Hematopoietic multipotent progenitor cell treated with erythropoietin and hydrocortisone succinate and interleukin-3 and kit ligand, for 8 days (in vitro differentiated cells): ENCODE measurements at places on chromosomes 12 and 14.

GRCh38 chr12:84542289-84542688 is 370.3 kb downstream of the SLC6A15 start:
- DNase-seq, result no peak

- no peak for DNase-seq
Measured at GRCh38 chr12:89672589-89672979, 36.1 kb downstream of the ATP2B1 start.

DNA sequence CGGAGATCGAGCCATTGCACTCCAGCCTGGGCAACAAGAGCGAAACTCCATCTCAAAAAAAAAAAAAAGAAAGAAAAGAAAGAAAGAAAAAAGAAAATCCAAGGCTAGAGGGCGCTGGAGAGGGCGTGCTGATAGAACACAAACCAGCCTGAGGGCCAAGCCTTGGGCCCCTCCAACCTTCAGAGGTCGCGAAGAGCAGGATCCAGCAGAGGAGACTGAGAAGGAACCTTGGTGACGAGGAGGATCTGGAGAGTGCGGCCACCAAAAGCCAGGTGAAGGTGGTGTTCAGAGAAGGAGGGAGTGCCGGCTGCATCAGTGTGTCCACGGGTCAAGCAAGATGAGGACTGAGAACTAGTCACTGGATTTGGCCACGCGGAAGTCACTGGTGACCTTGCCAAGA is 4.1 kb upstream of the DYNC1H1 start:
- DNase-seq, result peak; percentile 63

DNA sequence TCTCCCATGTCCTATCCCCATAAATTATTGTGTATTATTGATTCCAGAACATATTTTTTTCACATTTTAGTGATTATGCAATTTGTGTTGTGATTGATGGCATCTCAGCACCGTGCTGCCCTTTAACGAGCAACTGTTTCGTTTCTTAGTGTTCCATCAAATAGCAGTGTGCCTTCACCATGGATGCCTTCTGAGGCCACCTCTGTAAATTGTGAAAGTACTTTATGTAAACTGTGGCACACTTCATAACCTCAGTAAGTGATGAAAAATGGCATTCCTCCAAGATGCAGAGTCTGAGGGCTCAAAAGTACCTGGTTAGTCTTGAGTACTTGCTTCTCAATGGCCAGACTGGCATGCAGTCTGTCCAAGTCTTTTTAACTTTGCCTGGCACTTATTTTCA is 8.2 kb downstream of the CHST11 start:
- no peak for DNase-seq

GRCh38 chr14:54211551-54212308 is 185.1 kb upstream of the CDKN3 start:
- DNase-seq, result no peak

DNA sequence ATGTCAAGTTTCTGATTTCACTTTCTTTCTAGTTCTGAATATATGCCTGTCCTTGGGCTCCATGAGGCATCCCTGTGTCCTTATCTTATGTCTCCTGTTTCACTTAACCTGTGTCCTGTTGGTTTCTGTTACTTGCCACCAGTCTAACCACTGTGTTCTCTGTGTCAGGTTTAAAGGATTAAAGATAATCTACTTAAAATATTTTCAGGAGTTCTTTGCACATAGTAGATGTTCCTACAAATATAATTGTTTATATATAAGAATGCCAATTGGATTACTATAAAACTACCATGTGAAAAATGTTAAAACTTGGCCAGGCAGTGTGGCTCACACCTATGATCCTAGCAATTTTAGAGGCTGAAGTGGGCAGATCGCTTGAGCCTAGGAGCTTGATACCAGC is 406.4 kb downstream of the CCER1 start:
- no peak for DNase-seq

DNA sequence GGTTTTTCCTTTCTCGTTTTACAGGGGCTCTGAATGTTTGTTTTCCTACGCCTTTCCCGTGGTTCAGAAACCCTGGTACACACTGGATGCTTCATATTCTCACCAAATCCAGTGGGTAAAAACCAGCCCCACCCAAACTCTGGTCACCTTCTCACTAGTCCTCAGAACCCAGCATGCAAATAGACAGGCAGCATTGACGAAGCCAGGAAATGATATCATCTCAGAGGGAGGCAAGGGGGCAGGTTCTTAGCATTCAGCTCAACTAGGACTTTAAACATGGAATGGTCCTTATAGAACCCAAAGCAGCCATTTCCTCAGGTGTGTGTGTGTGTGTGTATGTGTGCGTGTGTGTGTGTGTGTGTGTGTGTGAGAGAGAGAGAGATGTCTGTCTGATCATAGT is 142.0 kb downstream of the KCNK10 start:
- DNase-seq, result no peak

- no peak for DNase-seq
Measured at GRCh38 chr12:106296179-106296877, 6.2 kb upstream of the TCP11L2 start.

DNA sequence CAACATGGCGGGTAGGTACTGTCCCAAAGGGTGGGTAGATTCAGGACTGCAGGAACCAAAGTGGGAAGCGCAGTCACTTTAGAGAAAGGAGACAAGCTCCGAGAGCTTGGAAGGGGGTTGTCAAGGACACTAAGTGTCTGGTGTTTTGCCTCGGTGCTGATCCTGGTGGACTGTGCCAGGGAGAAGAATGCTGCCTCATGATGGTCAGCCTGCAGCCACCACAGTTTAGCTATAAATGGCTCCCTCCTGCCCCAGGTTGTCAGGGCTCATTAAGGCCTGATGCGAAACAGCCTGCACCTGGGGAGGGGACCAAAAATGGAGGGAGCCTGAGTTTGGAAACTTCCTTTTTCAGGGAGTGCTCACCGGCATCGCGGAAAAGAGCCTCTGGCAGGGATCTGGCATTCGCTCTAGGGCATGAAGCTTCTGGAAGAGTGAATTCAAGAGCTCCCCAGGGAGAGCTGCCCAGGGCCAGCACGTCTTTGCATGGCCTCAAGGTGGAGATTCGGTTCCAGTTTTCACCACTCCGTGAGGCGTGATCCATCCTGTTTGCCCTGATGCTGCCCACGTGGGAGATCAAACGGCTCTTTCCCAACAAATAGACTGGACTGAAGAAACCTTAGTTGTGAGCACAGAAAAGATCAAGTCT is 164.0 kb downstream of the FOXN3 start:
- DNase-seq, result no peak

DNA sequence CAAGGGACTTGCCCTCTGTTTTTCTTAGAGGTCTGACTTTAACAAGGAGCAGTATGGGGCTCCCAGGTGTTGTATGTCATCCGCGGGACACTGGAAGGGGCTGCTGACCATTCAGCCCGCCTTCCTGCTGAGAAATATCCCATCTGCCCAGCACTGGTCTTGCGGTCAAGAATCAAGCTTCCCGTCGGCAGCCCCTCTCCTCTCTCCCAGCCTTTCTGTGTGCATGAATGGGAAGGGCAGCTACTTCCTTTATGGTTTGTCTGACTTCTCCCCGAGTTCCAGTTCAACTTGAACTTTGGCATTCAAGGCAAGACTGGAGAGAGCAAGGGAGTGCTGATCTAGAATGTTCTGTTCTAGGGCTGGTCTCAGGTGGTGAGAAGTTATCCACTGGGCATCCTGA is 51.5 kb downstream of the PSMA6 start:
- DNase-seq, result no peak

- no peak for DNase-seq
Measured at GRCh38 chr14:106507354-106507753, 981.0 kb downstream of the TMEM121 start.

GRCh38 chr12:84632556-84632955 is 280.0 kb downstream of the SLC6A15 start:
- no peak for DNase-seq

DNA sequence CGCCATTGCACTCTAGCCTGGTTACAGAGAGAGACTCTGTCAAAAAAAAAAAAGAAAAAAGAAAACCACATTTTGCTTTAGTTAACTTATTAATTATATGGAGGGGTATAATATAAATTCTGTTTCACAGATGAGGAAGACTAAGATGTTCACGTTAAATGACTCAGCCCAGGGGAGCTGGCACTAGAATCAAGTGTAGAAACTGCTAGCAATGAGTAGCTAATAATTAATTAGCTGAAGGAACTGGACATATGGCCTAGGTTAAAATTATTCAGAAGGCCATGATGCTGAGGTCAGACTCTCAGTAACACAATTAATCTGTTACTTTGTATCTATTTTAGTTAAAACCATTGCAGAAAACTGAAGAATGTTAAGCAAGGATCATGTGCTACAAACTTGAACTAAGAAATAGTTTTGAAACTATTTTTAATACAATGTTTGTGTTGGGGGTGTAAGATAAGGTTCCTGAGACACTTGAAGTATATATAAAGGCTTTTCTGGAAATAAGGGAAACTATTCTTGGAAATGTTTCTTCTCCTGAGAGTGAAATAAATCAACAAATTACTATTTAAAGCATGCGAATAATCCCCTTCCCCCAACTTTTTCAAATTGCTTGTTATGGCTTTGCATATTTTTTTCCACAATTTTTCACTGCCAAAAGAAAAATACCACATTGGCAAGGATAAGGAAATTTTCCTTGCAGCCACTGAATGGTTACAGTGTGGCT is 589.3 kb downstream of the SOX5 start:
- DNase-seq, result no peak

DNA sequence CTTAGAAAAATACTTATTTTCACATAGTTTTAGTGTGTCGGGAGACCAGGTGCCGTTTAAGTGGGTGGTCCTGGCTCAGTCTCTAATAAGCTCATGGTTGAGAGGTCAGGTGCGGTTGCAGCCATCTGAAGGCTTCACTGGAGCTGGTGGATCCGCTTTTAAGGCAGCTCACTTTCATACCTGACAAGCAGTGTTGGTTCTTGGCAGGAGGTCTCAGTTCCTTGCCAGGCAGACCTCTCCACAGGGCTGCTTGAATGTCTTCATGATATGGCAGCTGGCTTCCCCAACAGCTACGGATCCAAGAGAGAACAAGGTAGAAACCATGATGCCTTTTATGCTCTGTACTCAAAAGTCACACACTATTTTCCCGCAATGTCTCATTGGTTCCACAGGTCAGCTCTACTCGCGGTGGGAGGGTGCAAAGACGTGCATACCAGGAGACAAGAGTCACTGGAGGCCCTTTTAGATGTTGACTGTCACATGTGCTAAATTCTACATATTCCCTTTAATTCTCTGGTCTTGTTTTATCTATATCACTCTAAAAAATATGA is 8.0 kb upstream of the ZDHHC17 start:
- no peak for DNase-seq

DNA sequence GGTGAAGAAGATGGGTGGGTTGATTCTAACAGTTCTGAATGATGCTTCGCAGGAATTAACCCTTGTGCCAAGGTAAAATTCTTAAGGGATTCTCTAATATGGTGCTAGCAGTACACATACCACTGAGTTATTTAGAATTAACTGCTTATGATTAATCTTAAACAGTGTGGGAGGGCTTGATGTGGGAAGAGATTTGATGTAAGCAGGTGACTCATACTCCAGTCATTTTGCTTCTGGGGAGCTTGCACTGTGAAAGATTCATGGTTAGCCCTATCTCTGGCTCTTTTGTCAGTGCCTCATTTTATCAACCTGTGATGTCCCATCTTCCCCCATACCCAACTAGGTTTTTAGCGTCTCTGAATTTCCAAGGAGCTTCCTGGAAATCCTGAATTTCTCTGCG is 83.8 kb downstream of the NRXN3 start:
- no peak for DNase-seq

- DNase-seq, result no peak
Measured at GRCh38 chr14:64723691-64724577, 19.7 kb downstream of the PLEKHG3 start.

DNA sequence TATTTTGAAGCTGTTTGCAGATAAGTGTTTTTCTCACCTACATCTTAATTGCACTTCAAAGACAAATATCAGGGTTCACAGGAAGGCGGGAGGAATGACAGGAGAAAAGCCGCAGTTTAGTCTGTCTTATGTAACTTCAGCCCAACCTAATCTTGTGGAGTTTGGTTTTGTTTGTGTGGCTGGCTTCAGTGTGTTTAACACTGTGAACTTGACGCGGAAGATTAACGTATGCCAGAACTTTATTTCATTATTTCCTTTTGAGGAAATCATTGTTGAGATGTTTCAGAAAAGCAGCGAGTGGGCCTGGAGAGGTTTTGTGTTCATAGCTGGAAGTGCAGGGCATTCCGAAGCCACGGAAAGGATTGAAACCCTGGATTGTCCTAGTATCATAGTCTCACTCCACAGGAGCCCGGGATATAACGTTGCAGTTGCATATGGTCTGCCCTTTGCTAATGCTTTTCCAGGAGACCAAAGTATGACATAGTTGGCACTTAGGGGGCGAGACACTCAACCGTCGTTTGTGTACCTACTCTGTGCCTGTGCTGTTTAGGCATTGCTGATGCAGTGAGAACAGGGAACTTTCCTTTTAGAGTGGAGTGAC is 2.0 kb downstream of the PELI2 start:
- peak; percentile 17 for DNase-seq
